Astrocyte of the spinal cord (primary cell): ENCODE measurements at places on chromosomes 6 and 20.
A peak's percentile ranks its signal among the peaks of the same experiment; 100 is the strongest.

- no peak for DNase-seq
Observed at GRCh38 chr20:63158352-63158751, 57.6 kb downstream of the YTHDF1 start.

DNA sequence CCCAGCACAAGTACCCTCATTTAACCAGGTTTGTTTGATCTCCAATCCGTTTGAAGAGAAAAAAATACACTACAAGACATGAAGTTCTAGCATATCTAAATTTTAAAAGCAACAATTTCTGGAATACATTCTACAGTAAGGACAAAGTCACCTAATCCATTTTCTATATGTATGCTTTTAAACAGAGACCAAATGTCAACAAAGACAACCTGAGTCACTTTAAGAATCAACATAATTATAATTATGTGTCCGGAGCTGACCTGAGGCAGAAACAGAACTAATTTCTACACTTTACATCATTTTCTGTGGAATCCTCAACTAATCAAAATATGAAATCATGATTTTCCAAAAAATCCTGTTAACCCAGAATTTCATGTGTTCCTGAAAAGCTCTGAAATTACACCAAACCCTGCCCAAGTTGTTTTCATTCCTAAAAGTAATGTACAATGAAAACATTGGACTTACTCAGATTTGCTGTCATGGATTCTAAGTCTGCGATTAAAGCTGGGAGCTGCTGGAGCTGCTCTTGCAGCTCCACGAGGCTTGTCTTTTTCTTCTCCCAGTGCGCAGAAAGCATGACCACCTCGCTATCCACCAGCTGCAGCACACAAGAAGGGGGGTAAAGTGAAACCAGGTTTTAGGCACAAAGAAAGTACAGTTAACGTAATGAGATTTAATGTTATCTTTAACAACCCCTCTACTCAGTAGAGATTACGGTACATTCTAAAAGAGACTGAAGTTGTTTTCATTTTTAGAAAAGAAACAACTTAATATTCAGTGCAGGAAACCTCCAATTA is 35.8 kb downstream of the DTNBP1 start:
- no peak for DNase-seq

- no peak for DNase-seq
Observed at GRCh38 chr6:96943555-96944215, 19.2 kb downstream of the KLHL32 start.

DNA sequence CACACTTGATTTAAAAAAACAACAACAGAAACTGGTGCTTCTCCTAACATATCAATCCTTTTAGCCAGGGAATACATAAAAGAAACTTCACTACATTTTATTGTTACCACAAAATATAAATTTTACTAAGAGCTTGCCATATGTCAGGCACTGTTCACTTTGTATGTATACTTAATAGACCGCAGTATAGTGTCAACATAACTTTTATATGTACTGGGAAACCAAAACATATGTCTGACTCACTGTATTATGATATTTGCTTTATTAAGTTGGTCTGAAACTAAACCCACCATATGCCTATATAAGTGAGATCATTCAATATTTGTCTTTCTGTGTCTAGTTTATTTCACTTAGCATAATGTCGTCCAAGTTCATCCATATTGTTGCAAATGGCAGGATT is 108.4 kb downstream of the KLHL32 start:
- no peak for DNase-seq

DNA sequence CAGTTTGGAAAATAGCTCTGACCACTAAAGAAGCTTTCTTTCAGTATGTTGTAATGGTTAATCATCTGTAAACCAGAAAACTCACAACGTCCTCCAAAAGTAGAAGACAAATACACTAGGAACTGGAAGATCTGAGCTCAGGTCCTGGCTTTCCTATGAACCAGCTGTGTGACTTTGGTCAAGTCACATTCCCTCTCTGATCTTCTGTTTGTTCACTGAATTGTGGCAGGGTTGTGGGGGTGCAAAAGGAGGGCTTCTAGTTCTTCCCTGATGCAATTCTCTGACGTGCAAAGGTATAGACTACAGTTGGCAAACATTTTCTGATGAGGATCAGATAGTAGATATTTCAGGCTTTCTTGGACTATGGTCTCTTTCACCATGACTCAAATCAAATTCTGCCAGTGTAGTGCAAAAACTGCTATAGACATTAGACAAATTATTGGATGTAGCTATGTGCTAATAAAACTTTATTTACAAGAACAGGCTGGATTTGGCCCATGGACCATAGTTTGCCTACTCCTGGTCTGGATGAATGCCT is 44.9 kb downstream of the ATXN1 start:
- DNase-seq, result no peak

DNA sequence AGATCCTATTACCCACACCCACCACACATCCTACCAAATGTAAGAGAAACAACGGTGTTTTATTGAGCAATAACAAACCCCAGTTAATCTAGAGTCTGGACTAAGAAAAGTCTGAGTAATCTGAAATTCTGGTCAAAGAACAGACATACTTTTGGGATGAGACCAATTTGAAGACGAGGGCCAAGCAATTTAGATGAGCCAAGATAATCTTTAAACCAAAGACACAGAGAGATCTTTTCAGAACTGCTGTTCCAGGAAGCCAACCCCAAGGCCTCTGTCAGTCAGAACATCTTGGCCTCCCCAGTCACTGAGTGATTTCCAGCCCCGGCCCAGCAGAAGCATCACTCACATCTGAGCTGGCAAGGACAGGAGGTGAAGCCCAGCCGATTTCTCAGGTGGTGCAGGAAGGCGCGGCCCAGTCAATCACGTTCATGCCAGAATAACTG is 118.5 kb upstream of the SYNDIG1 start:
- peak; percentile 8 for DNase-seq

DNA sequence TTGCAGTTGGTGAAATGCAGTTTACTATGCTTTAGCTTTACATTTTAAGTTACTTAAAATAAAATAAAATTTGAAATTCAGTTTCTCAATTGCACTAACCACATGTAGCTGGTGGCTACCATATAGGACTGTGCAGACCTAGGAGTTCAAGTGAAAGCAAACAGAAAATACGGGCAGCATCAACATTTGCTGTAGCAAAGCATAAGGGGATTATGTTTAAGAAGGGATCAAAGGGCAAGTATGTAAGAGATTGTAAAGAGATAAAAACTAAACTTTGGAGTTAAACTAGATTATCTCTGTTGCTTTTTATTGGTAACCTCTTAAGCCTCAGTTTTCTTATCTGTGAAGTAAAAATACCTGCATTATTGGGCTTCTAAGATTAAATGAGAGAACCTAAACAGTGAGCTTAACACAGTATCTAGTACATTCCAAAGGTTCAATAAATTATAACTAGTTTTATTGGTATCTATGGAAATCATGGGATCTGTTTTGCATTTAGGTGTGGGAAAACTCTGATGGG is 81.2 kb downstream of the SPTLC3 start:
- DNase-seq, result no peak

- DNase-seq, result no peak
Observed at GRCh38 chr6:139282684-139283083, 9.1 kb downstream of the TXLNB start.

- DNase-seq, result no peak
Observed at GRCh38 chr20:50652702-50653294, 38.5 kb downstream of the RIPOR3 start.

DNA sequence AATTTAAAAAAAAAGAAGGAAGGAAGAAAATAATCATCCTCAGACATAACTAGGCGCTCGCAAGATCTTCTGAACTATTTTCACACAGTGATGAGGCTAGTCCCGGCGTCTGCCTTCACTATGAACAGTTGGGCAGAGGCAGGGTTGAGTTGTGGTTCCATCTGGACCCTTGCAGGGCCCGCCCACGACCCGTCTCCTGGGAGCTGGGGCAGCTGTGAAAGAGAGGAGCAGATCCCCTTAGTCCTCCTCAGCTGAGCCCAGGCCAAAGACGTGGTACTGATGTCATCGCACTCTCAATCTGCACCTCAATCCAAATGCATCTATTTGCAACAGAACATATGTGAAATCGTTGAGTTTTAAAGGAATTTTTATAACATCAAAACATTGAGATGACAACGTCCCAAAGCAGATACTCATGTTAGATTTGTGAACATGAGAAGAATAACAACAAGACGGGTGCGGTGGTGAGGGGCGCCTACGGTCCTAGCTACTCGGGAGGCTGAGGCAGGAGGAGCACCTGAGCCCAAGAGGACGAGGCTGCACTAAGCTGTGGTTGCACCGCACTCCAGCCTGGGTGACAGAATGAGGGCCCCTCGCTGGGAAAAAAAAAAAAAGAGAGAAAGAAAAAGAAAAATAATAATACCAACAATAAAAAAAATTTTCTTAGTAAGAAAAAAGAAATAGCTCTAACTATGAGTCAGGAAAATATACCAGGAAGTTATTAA is 15.3 kb downstream of the TCFL5 start:
- DNase-seq, result no peak

GRCh38 chr6:96947055-96947454 is 22.5 kb downstream of the KLHL32 start:
- no peak for DNase-seq

GRCh38 chr6:106163446-106163965 is 77.4 kb downstream of the PRDM1 start:
- peak; percentile 91 for DNase-seq

GRCh38 chr6:113049190-113049589 is 702.1 kb downstream of the RFPL4B start:
- no peak for DNase-seq

DNA sequence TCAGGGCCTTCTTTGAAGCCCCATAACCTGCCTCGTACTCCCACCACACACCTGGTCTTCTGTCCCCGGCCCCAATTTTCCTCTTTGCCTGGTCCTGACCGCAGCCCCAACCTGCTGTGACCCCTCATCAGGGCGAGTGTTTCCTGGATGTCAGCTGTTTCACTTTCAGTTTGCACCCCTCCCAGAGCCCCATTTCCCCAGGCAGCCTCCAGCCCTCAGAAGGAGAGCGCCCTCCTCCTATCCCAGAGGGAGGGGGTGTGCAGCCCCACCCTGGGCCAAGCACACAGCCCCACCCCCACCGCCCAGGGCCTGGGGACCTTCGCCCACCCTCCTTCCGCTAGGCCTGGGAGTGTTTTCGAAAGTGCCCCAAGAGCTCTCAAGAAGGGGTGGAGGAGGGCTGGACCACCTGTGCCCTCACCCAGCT is 1.5 kb downstream of the BAK1 start:
- no peak for DNase-seq

DNA sequence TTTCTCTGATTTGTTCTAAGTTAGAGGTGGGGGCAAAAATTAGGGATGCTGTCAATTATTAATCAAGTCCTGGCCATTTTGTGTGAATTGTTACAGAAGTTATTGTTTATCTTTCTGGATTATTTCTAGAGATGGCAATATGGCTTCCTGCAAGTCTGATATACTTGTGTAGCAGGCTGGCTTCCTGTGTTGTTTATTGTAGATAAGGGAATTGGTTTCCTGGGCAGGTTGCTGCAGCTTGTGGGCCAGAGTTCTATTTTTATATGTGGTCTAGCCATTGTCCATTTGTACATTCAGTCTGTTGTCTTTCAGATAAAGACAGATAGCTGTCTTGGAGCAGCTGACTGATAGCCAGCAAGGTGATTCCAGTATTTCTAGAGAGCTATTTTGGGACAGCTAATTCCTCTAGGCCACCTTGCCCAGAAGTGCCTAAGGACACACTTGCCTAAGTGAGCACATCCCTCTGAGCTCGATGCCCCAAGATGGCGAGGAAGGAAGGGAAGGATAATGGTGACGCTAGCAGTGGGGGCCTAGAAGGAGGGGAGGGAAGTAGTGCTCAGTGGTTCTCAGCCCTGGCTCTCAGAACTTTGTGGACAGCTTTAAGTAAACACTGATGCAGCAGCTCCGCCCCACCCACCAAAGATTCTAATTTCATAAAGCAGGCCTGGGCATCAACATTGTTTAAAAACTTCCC is 25.5 kb downstream of the DDO start:
- no peak for DNase-seq

DNA sequence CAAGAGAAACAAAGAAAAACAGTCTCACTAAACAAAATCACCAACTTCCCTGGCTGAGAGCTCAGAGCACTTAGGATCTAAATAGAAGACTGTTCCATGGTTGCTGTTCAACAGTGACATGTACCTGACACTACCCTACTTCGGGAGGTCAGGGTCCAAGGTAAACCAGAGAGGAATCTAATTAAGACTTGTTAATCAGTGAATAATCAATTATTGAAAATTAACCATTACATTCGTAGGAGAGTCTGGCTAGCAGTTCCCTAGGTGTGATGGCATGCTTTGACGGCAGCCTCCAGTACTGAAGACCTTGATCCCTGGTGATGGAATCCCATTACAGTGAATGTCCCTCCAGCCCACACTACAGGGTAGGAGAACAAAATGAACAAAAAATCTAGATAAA is 154.0 kb upstream of the AFDN start:
- no peak for DNase-seq

GRCh38 chr6:157272866-157273755 is 50.2 kb downstream of the TMEM242 start:
- DNase-seq, result no peak

GRCh38 chr20:37323985-37324384 is 22.0 kb upstream of the SRC start:
- peak; percentile 52 for DNase-seq

DNA sequence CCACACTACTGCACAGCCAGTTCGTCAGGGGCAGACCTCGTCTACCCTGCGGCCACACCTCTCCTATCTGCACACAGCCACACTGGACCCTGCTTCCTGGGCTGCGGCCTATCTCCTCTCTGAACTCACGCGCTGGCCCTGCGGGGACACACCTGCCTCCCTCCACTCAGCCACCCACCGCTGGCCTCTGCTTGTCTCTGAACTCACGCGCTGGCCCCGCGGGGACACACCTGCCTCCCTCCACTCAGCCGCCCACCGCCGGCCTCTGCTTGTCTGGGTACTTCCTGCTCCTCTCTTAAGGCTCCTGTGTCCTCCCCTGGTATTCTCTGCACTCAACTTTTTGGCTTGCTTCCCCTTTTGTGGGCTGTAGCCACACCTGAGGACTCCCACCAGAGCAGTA is 52.3 kb downstream of the HUS1B start:
- no peak for DNase-seq

- DNase-seq, result peak; percentile 45
Observed at GRCh38 chr6:105753620-105754211, 332.4 kb upstream of the PRDM1 start.

- no peak for DNase-seq
Observed at GRCh38 chr6:138948004-138948403, 40.0 kb downstream of the REPS1 start.

DNA sequence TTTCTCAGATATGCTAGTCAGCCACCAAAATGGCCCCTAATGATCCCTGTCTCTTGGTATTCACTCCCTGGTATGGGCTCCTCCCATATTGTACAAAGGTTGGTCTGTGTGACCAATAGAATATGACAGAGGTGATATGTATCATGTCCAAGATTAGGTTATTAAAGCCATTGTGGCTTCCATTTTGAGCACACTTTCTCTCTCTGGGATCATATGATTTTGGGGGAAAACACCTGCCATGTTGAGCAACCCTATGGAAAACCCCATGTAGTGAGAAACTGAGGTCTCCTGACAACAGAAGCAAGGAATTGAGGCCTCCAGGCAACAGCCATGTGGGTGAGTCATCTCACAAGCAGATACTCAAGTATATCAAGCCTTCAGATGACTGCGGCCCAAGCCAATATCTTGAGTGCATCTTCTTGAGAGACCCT is 7.1 kb upstream of the ZNF318 start:
- DNase-seq, result no peak

- DNase-seq, result no peak
Observed at GRCh38 chr6:39983193-39983592, 48.9 kb upstream of the MOCS1 start.
